Epithelial cell of proximal tubule (primary cell): ENCODE measurements at places on chromosomes 12 and 14.

DNA sequence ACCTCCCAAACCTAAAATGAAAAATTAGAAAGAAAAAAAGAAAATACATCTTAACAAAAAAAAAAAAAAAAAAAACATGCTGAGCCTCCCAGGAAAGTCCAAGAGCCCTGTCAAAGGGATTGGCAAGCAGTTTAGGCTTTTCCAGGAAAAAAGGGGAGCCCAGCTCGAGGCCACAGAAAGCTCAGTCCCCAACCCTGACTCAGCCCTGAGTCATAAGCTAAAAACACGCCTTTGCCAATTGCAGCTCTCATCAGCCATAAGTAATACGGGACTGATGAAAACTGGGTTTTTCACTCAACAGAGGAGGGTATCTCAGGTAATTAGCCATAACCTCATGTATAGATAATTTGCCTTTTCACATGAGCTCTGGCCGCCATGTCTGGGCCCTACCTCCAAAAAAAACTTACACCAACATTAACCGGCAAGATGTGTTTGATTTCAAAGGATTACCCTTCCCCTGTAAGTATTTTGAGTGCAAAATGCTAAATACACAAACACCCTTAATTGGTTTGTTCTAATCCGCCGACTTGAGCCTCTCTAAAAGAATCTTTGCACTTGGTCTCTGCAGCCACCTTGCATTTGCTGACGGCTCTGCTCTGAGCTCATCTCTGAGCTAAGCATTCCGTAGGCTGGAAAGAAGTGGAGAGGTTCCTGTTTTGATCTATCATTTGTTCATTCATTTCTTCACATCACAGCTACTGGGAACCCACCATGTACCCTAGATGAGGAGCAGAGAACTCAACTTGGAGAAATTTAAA, 319.2 kb downstream of the BCL11B start:
- no peak for DNase-seq

GRCh38 chr14:63267171-63267570, 51.6 kb downstream of the GPHB5 start:
- no peak for DNase-seq

DNA sequence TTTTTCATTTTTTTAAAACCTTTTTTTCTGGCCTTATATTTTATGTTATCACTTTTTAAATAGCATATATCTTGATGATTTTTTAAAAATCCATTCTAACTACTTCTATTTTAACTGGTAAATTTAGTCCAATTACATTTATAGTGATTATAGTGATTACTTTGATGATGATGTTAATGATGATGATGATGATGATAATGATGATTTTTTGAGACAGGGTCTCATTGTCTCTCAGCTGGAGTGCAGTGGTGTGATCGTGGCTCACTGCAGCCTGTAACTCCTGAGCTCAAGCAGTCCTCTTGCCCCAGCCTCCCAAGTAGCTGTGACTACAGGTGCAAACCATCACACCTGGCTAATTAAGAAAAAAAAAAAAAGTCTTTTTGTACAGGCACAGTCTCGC, 27.1 kb downstream of the BRMS1L start:
- no peak for DNase-seq

DNA sequence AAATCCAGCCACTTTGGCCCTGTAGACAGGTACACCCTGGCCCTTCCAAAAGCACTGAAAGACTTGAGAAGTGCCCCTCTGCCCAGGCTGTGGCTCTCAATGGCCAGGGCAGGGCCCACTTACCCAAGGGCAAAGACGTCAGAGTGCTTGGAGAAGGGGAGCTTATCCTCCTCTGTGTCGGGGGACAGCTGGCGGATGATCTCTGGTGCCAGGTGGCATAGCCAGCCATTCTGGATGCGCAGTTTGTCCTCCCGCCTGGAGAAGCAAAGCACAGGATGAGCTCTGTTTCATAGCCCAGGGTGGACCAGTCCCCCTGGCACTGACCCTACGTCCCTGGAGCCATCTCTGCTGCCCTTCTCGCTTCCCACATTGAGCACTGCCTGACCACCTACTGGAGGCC, 114.9 kb upstream of the NOS1 start:
- DNase-seq, result no peak

- DNase-seq, result no peak
Observed at GRCh38 chr14:55111122-55111708, 17.8 kb upstream of the LGALS3 start.

GRCh38 chr12:25755971-25756260, 202.6 kb upstream of the RASSF8 start:
- no peak for DNase-seq
